ENCODE measurements at places on chromosomes 5 and 9. TPM values are rescaled to one million over a fixed set of nuclear protein-coding genes. Genes with fewer than 3 reads are reported as not detected.

Gene DAPK1
- 67.4 TPM for total RNA-seq

Gene FRRS1L
- 82.2 TPM for total RNA-seq

Gene IFT74
- total RNA-seq = 17.3 TPM

Gene ARHGEF39
- total RNA-seq = 0.94 TPM

Gene RASGRF2
- 20.0 TPM for total RNA-seq

Gene LIX1
- total RNA-seq = 8.3 TPM

Gene HSPA9
- 206 TPM for total RNA-seq

Gene PFN3
- total RNA-seq = not detected

Gene IL7R
- total RNA-seq = under 0.01 TPM

Gene TCF7
- not detected for total RNA-seq

Gene NME5
- 9.4 TPM for total RNA-seq

Gene PCDHA1
- 6.6 TPM for total RNA-seq

Gene OR2S2
- total RNA-seq = not detected

Gene SV2C
- 1.7 TPM for total RNA-seq

Gene MYOZ3
- 1.7 TPM for total RNA-seq

Gene DAB2
- total RNA-seq = 23.4 TPM

Gene TENT4A
- 20.7 TPM for total RNA-seq

Gene ARHGAP26
- total RNA-seq = 10.6 TPM

Gene TAF11L10
- not detected for total RNA-seq

Gene VAV2
- 41.3 TPM for total RNA-seq

Gene STKLD1
- total RNA-seq = 1.6 TPM

Gene SPATA31A3
- not detected for total RNA-seq

Gene ABLIM3
- total RNA-seq = 5.8 TPM

Gene GKAP1
- 10.9 TPM for total RNA-seq

Gene TPRN
- 4.7 TPM for total RNA-seq

Gene EPB41L4A
- total RNA-seq = 78.8 TPM

Gene PKD2L2
- total RNA-seq = not detected

Gene MCC
- 15.8 TPM for total RNA-seq

Gene LCN1
- total RNA-seq = not detected

Gene CDC25C
- 2.3 TPM for total RNA-seq

Gene C5orf58
- total RNA-seq = not detected

Gene SWI5
- total RNA-seq = 5.5 TPM
